ENCODE measurements at places on chromosomes 16 and 17.

DNA sequence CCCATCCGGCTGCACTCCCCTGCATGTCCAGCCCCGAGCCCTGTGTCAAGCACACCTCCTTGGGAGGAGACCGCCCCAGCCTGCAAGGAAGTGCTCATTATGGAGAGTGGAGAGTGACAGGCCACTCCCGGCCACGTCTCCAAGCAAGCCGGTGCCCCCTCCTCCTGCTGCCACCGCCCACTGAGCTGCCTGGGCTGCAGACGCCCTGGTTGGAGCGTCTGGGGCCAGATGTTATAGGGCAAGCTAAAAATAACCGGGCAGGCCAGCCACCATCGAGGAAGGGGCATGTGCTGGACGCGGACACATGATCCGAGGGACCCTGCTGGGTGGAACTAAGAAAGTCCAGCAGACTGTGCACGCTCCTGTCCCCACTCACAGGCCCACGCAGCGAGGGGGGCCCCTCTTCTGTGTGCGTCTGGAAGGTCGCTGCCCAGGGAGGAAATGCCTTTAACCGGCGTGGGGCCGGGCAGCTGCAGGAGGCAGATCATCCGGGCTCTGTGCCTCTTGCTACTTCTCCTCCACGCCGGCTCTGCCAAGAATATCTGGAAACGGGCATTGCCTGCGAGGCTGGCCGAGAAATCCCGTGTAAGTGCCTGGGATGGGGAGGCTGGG lies at the start of gene WFDC1:
TSS of gene WFDC1 (plus strand) at position 348 of the 612 bp plus-strand sequence. CDS start at position 442, 94 bp downstream.
- no peak for DNase-seq

GRCh38 chr16:58494981-58495520 lies 4.9 kb upstream of the NDRG4 start:
- no peak for DNase-seq

GRCh38 chr16:77335652-77336234 lies 99.1 kb downstream of the ADAMTS18 start:
- no peak for DNase-seq

- no peak for DNase-seq
Measured at GRCh38 chr17:3547628-3548027, 10.0 kb downstream of the TRPV3 start.

- DNase-seq: no peak
Measured at GRCh38 chr17:78214706-78215061, 631 bp downstream of the BIRC5 start.

GRCh38 chr17:73841431-73842060 lies 197.3 kb upstream of the SDK2 start:
- no peak for DNase-seq

GRCh38 chr16:70345840-70346239 lies 863 bp upstream of the DDX19A start:
- DNase-seq: no peak

- no peak for DNase-seq
Measured at GRCh38 chr16:27414788-27415431, 12.9 kb downstream of the IL21R start.

GRCh38 chr17:82297280-82297713 lies 20.1 kb downstream of the CD7 start:
- DNase-seq: no peak

GRCh38 chr17:3835410-3836229 lies 10.4 kb downstream of the NCBP3 start:
- no peak for DNase-seq

- no peak for DNase-seq
Measured at GRCh38 chr17:69499318-69499717, 84.8 kb downstream of the MAP2K6 start.

- DNase-seq: no peak
Measured at GRCh38 chr17:35052241-35052610, 11.3 kb downstream of the RFFL start.

- no peak for DNase-seq
Measured at GRCh38 chr17:40349895-40350688, 14.4 kb downstream of the GJD3 start.

- no peak for DNase-seq
Measured at GRCh38 chr16:65675161-65675560, 553.3 kb upstream of the CDH11 start.

DNA sequence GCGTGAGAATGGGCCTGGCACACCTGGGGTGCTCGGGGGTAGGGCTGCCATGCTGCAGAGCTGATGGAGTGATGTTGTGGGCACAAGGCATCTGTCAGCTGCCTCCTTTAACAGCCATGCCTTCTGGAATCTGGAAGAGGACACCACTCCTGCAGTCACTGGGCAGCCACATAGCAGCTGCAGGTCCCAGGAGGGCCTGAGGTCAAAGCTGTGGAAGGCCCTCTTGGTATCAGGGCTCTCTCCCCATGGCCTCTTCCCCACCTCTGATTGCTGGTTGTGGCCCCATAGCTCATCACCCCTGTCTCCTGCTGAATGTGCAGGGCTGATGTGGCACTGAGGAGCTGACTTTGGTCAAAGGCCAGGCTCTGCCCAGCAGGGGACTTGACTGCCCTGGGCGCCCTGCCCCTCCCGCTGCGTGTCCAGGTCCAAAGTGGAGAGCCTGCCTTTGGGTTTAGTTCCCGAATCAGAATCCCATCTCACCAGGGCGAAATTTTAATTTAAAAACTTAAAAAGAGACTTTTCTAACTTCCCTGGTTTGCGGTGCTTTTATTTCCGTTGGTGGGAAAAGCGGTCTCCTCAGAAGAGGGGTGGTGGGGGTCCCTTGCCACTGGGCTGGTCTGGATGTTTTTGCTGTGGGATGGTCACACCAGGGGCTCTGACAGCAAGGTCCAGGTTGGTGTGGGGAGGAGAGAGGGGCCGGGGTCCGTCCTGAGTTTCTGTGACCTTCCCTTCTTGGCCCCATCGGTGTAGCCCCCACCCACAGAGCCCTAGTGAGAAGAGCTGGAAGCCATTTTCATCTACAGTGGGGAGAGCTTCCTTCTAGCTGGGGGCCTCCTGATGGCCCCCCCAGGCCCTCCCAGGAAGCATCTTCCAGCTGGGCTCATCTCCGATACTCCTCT lies 5.9 kb downstream of the UBALD2 start:
- no peak for DNase-seq

All from C1 segment of cervical spinal cord (tissue), 14 donors.